ENCODE measurements at places on chromosomes 5 and 9.
A peak's percentile ranks its signal among the peaks of the same experiment; 100 is the strongest.

DNA sequence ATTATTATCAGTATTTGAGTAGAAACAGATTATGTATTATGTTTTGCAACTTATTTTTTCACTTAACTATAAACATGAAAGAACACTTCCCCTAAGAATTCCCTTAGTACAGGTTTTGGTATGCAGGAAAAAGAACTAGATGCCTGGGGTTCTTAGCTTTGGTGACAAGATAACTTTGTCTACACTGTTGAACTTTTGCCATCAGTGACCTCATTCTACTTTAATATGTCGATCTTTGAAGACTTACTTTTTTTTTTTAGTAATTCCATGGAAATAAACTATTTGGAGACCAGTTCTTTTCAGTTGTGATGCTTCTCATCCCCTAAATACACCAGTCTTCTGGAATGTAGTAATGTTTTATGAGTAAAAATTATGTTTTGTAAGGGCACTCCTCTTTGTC is 34.3 kb downstream of the ZNF462 start:
- no peak for DNase-seq

- no peak for DNase-seq
Observed at GRCh38 chr9:89888677-89889076, 283.9 kb downstream of the GADD45G start.

DNA sequence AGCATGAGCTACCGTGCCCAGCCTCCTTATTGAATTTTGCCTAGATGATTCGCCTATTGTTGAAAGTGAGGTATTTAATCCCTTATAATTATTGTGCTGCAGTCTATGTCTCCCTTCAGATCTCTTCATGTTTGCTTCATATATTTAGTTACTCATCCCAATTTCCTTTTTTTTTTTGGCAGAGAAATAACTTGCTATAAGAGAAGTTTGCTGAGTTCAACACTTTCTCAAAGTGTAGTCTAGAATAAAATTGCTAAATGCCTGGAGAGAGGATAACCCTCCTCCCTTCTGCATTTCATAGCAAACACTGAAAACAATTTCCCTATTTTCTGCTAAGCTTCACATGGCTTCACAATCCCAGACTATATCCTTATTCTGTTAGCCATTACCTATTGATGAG is 136.6 kb upstream of the CD180 start:
- DNase-seq: no peak

- DNase-seq: no peak
Observed at GRCh38 chr5:66958201-66958979, 238.2 kb downstream of the CD180 start.

- DNase-seq: peak; percentile 59
Observed at GRCh38 chr5:134132372-134133187, 18.1 kb downstream of the TCF7 start.

- no peak for DNase-seq
Observed at GRCh38 chr5:36880761-36881160, 4.2 kb downstream of the NIPBL start.

GRCh38 chr5:28543473-28544098 is 1505.2 kb upstream of the CDH9 start:
- DNase-seq: no peak

DNA sequence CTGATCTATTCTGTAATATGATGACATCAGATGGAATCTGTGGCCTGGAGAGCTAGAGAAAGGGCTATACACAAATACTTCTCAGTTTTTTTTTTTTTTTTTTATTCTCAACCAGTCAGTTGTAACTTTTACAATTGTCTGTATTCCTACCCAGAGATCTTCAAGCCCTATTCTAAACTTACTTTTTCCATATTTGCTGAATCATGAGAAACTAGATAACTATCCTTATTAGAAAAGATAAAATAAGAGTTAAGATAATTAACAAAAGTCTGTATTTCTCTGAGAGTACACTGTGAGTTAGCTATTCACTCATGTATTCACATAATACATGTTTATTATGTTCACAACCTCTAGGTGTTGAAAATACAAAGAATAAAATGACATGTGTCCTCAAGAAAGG is 1575.9 kb downstream of the EFNA5 start:
- DNase-seq: no peak

GRCh38 chr9:93593144-93593658 is 16.8 kb downstream of the PHF2 start:
- peak; percentile 4 for DNase-seq

DNA sequence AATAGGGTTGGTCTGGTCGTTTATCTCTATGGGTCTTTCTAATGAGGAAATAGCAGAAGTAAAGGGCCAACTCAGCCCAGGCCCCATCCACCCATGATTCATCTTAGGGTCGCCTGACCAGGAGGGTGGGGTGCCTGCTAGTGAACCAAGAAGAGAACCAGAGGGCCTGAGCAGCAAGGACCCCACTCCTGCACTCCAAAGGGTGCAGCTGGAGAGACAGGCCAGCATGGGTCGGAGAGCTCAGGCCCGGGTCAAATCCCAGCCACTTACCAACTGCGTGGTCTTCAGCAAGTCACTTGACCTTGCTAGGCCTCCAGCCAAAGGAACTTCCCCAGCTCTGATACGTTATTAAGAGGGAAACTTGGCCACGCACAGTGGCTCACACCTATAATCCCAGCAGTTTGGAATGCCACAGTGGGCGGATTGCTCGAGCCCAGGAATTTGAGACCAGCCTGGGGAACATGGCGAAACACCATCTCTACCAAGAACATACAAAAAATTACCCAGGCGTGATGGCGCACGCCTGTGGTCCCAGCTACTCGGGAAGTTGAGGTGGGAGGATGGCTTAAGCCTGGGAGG is 4.3 kb downstream of the BBLN start:
- DNase-seq: no peak

DNA sequence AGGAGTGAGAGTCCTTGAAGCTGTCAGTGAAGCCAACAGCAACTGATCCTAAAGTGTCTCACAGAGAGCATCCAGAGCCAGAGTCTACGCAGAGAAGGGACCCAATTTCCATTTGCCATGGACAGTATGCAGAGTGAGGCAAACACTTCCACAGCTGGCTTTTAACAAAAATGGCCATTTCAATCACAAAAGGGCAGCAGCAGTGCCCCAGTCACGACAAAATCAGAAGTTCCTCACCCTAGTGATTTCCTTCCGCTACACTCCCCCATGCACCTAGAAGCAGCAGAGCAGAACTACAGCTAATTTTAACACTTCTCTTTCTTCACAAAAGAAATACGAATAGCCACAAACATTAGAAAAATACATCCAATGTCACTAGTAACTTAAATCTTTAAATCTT is 27.9 kb downstream of the FBXW11 start:
- DNase-seq: no peak

- no peak for DNase-seq
Observed at GRCh38 chr5:134594336-134594735, 38.3 kb downstream of the SAR1B start.

GRCh38 chr5:143613329-143613728 is 198.6 kb upstream of the HMHB1 start:
- no peak for DNase-seq

DNA sequence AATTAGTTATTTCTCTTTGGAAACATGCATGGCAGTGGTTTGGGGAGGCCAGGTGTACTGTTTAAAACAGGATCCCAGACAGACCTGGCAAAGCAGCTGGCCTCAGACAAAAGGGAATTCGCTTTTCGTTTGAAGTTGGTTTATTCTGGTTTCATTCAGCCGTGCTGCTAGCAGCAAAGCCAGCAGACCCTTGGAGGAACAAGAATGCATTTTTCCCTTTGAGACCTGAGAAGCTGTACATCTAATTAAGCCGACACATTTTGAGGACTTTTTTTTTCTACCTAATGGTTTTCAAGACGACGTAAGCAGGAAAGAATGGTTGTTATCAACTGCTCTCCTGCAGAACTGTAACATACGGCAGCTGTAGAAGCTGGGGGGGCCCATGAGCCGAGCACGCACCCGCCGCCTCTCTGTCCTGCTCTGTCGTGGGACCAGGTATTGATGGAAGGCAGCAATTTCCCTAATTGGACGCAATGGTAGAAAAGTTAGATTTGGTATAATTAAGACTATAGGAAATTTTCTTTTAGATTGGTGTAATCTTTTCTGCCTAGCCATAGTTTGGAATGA is 13.6 kb downstream of the PLEKHG4B start:
- no peak for DNase-seq

- DNase-seq: no peak
Observed at GRCh38 chr5:151041577-151042268, 21.3 kb downstream of the GPX3 start.

GRCh38 chr5:147397616-147398015 is 112.3 kb downstream of the DPYSL3 start:
- no peak for DNase-seq

DNA sequence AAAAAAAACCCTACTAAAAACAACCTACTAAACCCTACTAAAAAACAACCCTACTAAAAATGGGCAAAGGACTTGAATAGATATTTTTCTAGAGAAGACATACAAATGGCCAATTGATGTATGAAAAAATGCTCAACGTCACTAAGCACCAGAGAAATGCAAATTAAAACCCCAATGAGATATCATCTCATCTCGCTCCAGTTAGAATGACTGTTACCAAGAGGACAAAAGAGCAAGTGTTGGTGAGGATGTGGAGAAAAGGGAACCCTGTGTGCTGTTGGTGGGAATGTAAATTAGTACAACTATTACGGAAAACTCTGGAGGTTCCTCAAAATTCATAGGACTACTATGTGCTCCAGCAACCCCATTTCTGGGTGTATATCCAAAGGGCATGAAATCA is 10.8 kb downstream of the SDHA start:
- no peak for DNase-seq

DNA sequence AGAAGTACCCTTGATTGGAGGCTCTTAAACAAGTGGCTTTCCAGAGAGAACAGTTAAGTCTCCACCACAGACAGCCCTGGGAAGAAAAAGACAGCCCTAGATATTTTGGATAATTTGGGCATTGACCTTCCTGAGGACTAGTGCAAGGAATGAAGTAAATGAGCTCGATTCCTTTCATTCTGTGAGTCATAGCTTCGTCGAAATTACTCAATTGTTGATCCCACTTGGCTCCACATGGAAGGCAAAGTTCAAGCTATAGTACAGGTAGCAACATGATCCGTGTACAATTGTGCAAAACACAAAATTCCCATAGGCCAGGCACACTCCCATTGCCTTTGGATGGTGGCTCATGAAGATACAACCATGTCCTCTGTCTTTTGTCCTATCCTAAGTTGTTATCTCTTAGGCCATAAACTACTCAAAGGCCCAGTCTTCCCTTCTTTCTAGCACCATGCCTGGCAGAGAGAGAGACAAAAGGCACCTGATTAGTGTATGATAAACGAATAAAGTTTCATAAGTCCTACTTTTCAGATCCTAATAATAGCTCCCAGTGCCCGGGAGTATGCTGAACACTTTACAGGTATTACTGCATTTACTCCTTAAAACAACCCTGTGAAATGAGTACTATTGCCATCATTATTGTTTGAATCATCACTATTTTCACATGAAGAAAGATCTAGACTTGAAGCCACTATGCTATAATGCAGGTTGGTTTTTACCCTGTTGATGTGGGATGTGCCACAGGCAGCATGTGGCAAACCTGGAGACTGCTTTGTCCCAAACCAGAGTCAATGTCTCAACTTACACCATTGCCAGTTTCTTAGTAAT is 116.7 kb upstream of the RANBP3L start:
- no peak for DNase-seq

- DNase-seq: no peak
Observed at GRCh38 chr5:110702300-110702699, 24.2 kb downstream of the TMEM232 start.

GRCh38 chr9:3332802-3333201 is 193.0 kb downstream of the RFX3 start:
- no peak for DNase-seq

GRCh38 chr9:11868795-11869194 is 824.4 kb upstream of the TYRP1 start:
- DNase-seq: no peak

DNA sequence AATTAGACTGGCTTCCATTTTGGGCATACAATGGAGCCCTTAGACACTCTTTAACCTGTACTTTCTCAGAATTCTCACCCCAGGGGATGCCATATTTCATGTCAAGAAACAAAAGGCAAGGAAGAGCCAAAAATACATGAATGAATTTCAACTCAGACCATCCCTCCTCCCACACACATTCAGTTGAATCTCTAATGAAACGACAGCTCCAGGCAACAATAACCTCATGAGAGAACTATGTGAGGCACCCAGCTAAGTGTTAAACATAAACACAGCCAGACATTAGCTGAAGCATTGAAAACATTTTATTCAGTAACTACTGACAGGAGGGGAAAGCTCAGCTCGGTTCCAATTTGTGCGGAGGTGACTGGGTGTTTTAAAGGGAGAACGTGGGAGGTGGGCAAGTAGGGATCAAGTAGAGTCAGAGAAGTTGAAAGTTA is 1359.1 kb upstream of the CDH9 start:
- DNase-seq: no peak

DNA sequence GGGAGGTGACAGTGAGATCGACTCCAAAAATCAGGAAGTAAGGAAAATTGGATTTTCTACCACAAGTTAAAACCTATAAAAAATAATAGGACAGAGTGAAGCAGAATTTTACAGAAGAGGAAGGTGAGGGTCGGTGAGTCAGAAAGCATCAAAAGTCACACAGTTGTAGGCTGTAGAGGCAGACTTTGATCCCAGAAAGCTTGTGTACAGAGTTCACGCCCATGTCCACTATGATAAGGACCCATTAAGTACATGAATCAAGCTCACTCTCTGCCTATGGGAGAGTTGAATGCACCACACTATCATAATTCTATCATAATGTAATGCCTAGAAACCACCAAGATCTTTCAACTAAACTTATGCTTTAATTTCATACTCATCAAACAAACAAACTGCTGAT is 291.2 kb downstream of the PRELID2 start:
- DNase-seq: no peak

- DNase-seq: no peak
Observed at GRCh38 chr5:176387384-176387925, 943 bp downstream of the NOP16 start.

DNA sequence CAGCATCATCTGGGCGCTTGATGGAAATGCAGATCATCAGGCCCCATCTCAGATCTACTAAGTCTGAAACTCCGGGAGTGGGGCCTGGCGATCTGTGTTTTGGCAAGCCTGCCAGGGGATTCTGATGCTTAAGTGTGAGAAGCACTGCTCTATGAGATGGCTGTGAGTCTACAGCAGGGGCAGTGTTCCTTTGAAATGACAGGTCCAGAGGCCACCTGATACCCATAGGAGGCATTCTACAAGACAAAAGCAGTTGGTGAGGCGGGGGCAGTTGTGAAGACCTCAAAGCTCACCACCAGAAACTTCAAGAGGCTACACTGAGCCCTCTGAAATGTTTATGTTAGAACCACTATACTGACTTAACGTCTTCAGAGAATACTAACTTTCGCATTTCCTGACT is 86.9 kb upstream of the SPATA31D4 start:
- DNase-seq: no peak

GRCh38 chr9:126894052-126894603 is 20.5 kb upstream of the RALGPS1 start:
- no peak for DNase-seq

DNA sequence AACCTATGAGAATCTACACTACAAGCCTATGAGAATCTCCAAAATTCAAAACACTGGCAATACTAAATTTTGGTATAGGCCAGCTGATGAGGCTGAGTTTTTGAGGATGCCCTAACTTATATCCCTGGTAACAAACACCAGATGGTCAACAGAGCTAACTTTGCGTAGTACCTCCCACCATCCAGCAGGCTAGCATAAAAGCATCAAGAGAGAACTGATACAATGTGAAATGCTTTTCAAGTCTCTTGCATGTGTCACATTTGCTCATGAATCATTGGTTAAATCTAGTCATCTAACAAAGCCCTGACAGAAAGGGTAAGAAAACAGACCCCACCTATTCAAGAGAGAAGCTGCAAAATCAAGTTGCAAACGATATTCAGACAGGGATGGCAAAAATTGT is 1609.7 kb upstream of the CDH9 start:
- no peak for DNase-seq

Measured in posterior cingulate gyrus (tissue), 11 donors.